Heart left ventricle (tissue), 16 donors: ENCODE measurements at places on chromosomes 13 and 19. TPM values are rescaled to one million over a fixed set of nuclear protein-coding genes. Genes with fewer than 3 reads are reported as not detected.

KISS1R gene
- not detected for total RNA-seq

FGF22 gene
- 0.16 TPM for total RNA-seq

MUC16 gene
- under 0.01 TPM for total RNA-seq

- no peaks in the 10 kb centered on the region for H3K4me1 ChIP-seq
- H3K36me3 ChIP-seq = no peaks in the 10 kb centered on the region
- no peak overlapping the region for H3K27ac ChIP-seq
Measured at GRCh38 chr19:47309038-47309437, 623 bp upstream of the C5AR1 start.

GRCh38 chr19:49210901-49211451, 53.4 kb downstream of the TRPM4 start:
- peaks cover 55% of the 10 kb centered on the region for H3K36me3 ChIP-seq
- H3K27me3 ChIP-seq = no peaks in the 10 kb centered on the region
- H3K27ac ChIP-seq = no peak overlapping the region
- DNase-seq = no peak
- no peak overlapping the region for H3K4me3 ChIP-seq

DNA sequence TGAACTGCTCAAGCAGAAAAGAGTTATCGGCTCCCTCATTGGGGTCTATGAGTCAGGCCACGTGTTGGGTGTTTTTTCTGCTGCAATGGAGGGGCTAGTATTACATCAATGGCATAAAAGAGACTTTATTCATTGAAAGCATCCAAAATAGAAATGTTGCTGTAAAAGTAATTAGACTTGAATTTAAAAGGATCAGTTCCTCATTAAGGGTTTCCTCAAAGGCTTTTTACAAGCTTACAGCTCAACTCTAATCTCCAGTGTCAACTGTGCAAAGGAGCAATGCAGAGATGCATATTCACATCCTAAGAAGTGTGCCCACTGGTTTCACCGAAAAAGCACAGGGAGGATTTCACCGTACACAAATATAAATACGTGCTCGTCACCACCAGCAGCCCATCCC, 300.3 kb downstream of the FOXO1 start:
- H3K36me3 ChIP-seq = no peaks in the 10 kb centered on the region
- DNase-seq = no peak
- no peaks in the 10 kb centered on the region for H3K4me1 ChIP-seq
- no peak overlapping the region for H3K27ac ChIP-seq
